Skin of body (tissue), 3 donors: ENCODE measurements at places on chromosomes 7 and 10. TPM values are rescaled to one million over a fixed set of nuclear protein-coding genes. Genes with fewer than 3 reads are reported as not detected.

DNA sequence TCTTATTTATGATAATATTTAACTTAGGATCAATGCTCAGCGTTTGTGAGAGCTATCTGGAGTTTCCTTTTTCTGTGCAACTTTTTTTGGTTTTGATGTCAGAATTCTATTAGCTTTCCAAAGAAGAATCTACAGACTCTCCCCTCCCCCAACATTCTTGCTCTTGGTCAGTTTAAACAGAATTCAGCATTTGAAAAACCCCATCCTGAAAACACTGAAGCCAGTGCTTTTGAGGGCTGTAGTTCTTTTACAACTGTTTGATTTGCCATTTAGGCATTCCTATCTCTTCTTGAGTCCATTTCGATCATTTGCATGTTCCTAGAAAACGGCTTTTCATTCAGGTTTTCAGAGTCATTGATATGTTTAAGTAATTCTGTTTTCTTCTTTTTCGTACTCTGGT, 15.6 kb upstream of the CXCL12 start:
- no peak for DNase-seq

- DNase-seq, result no peak
Measured at GRCh38 chr7:140242057-140243031, 65.6 kb upstream of the KDM7A start.

The FRAT1 gene
- 1.1 TPM for total RNA-seq

DNA sequence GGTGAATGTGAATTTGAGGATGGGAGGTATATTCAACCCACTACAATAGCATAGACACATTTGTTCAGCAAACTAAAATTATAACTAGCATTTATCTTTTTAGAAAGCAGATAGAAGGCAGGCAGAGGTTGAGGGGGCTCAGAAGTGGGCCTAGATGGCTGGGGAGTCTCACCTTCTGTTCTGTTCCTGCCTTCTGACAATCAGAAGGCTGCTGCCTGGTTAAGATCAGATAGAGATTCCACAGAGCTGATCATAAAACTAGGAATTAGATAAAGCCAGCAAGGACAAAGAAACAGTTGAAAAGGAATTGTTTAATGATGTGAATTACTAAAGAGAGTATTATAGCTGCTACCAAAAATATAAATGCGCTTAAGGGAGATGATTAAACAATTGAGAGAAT, 11.6 kb upstream of the NFE2L3 start:
- DNase-seq, result no peak

The RBP3 gene
- not detected for total RNA-seq

The ADAM22 gene
- total RNA-seq, result 18.6 TPM

The ARMS2 gene
- not detected for total RNA-seq

DNA sequence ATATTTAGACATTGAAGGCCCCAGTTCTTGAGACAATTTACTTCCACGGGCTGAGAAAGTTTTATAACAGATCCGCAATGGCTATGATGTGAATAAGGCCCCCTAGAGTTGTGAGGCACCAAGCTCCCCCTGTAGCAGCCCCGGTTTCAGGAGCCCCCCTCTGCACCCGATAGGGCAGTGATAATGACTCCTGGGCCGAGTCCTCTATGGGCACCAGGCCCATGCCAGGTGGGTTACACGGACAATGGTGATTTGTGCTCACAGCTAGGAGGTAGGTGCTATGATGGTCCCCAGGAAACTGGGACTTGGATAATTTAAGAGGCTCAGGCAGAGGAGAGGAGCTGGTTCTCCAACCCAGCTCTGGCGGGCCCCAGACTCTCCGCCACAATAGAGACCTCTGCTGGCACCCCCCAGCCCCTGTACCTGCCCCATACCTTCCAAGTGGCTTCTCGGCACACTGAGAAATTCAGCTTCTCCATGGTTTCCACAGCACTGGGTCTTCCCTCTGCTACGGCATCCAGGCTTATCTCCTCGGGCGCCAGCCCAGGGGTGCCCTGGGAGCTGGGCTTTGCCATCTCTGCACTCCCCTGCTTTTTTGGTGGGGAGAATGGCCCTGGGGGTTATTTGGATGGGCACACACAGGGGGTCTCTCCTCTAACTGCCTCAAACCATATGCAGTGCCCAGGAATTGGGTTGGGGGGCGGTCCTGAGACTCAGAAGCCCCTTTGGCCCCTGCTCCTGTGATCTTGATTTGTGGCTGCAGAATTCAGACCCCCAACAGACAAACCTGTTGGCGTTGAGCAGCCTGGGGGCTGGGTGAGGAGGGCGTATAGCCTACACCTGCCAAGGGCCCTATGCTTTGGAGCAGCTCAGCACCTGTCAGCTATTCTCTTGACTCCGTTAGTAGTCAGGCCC, 12.2 kb upstream of the KCP start:
- no peak for DNase-seq

The LDB3 gene
- 25.0 TPM for total RNA-seq

GRCh38 chr10:667096-667495, 22.4 kb downstream of the DIP2C start:
- no peak for DNase-seq

DNA sequence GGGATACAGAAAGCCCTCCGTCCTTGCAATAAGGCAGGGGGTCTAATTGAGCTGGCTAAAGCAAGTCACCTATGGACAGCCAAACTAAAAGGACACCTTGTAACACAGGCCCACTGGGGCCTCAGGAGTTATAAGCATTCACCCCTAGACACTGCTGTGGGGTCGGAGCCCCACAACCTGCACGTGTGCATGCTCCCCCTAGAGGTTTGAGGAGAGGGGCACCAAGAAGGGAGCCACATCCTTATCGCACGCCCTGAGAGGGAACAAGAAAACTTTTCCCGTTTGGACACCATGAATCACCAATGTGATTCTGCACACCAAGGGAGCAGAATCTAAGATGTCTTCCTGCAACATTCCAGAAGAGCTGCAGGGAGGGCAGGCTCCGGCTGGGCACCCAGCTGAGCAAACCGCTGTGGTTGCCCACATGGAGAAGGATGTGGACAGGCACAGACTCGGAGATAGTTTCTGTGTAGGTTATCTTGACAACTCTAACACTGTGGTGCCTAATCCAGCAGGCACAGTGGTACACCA, 17.7 kb upstream of the TARP start:
- no peak for DNase-seq
